Caudate nucleus (tissue), 63 donors: ENCODE measurements at places on chromosomes 4 and X.

GRCh38 chrX:119410027-119410819, 11.1 kb downstream of the SLC25A43 start:
- DNase-seq, result no peak

- no peak for DNase-seq
These were observed 15.3 kb downstream of the STAG2 start for GRCh38 chrX:123976706-123977316.

GRCh38 chrX:129566073-129566472, 26.0 kb downstream of the OCRL start:
- no peak for DNase-seq

DNA sequence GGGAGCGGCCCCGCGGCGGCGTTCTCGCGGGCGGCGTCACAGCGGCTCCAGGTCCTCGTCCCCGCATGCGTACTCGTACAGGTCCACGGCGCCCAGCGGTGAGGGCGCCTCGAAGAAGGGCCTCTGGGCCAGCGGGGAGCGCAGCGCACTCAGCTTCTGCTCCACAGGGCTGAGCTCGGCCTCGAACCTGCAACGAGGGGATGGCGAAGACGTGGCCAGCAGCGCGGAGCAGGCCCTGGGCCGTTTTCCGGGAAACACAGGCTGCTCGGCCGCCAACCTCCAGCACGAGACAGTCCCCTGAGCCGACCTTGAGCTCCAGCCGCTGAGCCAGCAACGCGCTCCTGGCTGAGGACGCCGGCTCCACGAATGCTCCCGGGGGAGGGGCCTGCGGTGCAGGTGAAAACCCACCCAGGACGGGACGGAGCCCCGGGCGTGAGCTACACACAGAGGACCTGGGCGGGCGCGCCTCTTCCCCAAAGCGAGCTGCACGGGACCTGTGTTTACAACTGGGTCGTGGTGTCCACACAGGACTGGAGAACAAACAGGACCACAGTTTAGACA, 15.8 kb upstream of the GTPBP6 start:
- DNase-seq, result no peak

DNA sequence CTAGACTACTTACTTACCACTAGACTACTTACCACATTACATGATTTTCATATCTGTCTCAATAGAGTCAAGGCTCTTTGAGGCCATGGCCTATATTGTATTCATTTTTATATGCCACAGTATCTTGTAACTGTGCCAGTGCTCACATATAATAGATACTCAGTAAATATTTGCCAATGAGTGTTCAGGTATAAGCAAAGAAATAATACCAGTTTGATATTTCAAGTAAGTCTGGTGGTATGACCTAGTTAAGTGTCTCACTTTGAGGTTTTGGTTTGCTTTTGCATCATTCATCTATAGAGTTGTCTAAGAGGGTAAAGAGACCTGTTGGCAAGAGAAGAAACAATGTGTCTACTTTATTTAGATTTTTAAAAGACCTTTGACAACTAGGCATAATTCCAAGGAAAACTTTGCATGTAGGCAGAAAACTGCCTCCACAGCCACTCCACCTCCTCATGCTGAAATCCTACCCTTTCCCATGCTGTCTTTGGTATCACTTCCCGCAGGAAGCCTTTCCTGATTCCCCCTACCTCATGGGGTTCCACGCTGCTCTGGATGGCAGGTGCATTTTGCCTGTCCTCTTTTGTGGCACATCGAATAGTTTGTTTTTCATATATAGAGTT, 91.3 kb upstream of the KLHL13 start:
- DNase-seq, result no peak

DNA sequence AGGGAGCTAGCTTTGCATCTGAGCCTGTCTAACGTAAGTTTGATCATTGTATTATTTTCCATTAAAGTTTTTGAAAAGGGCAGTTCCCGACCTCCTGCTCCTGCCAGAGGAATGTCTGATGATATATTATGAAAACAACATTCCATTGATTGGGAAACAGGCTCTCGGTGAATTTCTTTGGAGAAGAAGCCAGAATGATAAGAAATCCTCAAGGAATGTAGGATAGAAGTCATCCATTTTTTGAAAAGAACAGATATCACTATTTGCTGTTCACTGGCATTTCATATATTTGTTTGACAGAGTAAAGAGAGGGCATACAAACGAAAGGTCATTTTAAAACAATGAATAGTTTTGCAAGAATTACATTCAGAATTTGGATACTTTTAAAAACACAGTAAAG, 781.0 kb upstream of the HTR2C start:
- DNase-seq, result no peak

GRCh38 chr4:19774690-19775256, 476.9 kb upstream of the SLIT2 start:
- no peak for DNase-seq

- no peak for DNase-seq
These were observed 210.6 kb upstream of the WDFY3 start for GRCh38 chr4:85177092-85177491.

- no peak for DNase-seq
These were observed 2.4 kb downstream of the RNF175 start for GRCh38 chr4:153757407-153757806.

DNA sequence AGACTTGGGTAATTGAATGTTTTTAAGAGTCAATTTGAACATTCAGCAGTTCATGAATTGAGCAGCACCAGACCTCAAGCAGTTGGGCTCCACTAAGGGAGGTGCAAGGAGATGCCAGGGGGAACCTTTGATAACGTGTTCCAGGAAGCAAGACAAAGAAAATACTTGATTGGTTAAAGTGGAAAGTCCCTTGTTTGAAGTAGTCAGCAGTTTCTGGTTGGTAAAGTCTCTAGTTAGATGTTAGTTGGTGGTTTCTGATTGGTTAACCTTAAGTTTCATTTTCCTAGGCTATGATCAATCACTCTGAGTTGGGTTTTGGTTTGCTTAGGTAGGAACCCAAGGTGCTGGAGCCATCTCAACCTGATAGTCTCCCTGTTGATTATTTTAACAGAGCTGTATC, 4.0 kb downstream of the HERC6 start:
- DNase-seq, result no peak

DNA sequence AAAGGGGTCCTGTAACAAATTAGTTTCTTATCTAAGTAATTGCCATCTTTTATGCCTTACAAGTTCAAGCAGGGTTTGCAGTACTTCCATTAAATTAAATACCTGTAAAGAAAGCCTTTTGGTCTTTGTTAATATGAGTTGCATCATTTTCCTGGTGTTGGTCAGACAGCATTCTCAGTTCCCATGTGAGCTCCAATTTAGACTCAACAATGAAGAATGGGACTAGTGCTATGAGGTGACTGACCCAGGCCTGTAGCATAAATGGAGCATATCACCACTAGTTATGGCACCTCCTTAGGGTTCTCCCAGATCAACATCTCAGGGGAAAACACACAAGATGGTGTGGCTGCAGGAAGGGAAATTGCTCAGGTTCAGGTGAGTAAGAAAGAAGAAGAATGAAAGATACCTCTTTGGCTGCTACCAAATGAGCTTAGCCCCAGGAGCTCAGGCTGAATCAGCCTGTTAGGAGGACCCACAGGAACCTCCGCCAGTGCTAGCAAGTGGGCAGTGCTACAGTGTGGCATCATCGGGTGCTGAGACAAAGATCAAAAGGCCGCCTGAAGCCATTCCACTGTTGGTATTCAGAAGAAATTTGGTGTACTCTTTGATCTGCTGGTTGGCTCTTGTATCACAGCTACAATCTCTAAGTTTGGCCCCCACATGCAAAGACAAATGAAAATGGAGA, 1.8 kb downstream of the TTC29 start:
- DNase-seq, result no peak

- no peak for DNase-seq
These were observed 33.1 kb downstream of the ERVMER34-1 start for GRCh38 chr4:52718123-52718522.

GRCh38 chr4:124631760-124632159, 80.8 kb downstream of the ANKRD50 start:
- DNase-seq, result no peak

- no peak for DNase-seq
These were observed 316.9 kb upstream of the AMOT start for GRCh38 chrX:113157496-113157895.
